ENCODE measurements at places on chromosomes 4 and X. TPM values are rescaled to one million over a fixed set of nuclear protein-coding genes. Genes with fewer than 3 reads are reported as not detected.

NKX1-1 gene
- total RNA-seq: not detected

- no peak overlapping the region for H3K4me3 ChIP-seq
- H3K27ac ChIP-seq: no peak overlapping the region
- H3K36me3 ChIP-seq: no peaks in the 10 kb centered on the region
- DNase-seq: no peak
- no peaks in the 10 kb centered on the region for H3K27me3 ChIP-seq
These were observed 93.0 kb downstream of the IL13RA2 start for GRCh38 chrX:114924423-114924822.

DNA sequence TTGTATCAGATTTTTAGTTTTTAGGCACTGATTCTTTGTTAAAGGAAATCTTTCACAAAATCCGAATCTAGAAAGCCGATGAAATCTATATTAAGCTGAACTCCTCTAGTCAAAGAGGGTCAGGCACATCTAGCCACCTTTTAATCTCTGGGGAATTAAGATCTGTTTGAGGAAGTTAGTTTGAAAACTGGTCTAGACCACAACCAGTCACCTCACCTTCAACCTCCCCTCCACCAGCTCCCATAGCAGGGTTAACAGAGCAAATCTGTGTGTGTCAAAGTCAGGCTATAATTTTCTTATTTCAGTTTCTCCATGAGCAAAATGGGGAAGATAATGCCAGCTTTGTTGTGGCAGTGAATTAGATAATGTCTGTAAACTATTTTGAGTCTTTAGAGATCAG lies 110.0 kb upstream of the IGFBP7 start:
- H3K27me3 ChIP-seq: no peaks in the 10 kb centered on the region
- H3K4me1 ChIP-seq: no peaks in the 10 kb centered on the region
- DNase-seq: no peak
- H3K36me3 ChIP-seq: no peaks in the 10 kb centered on the region

PDE6B gene
- 1.2 TPM for total RNA-seq

- no peak for DNase-seq
- H3K27ac ChIP-seq: no peak overlapping the region
- H3K36me3 ChIP-seq: no peaks in the 10 kb centered on the region
- no peaks in the 10 kb centered on the region for H3K4me1 ChIP-seq
- H3K4me3 ChIP-seq: no peak overlapping the region
These were observed 161.5 kb downstream of the SOX3 start for GRCh38 chrX:140343226-140343868.
